Ureter (tissue), 1 donor: ENCODE measurements at places on chromosomes 12 and 14. TPM values are rescaled to one million over a fixed set of nuclear protein-coding genes. Genes with fewer than 3 reads are reported as not detected.

- no peak for DNase-seq
Measured at GRCh38 chr14:106417224-106418049, 891.1 kb downstream of the TMEM121 start.

- no peak for DNase-seq
Measured at GRCh38 chr14:88791252-88791621, 1.5 kb downstream of the EML5 start.

DNA sequence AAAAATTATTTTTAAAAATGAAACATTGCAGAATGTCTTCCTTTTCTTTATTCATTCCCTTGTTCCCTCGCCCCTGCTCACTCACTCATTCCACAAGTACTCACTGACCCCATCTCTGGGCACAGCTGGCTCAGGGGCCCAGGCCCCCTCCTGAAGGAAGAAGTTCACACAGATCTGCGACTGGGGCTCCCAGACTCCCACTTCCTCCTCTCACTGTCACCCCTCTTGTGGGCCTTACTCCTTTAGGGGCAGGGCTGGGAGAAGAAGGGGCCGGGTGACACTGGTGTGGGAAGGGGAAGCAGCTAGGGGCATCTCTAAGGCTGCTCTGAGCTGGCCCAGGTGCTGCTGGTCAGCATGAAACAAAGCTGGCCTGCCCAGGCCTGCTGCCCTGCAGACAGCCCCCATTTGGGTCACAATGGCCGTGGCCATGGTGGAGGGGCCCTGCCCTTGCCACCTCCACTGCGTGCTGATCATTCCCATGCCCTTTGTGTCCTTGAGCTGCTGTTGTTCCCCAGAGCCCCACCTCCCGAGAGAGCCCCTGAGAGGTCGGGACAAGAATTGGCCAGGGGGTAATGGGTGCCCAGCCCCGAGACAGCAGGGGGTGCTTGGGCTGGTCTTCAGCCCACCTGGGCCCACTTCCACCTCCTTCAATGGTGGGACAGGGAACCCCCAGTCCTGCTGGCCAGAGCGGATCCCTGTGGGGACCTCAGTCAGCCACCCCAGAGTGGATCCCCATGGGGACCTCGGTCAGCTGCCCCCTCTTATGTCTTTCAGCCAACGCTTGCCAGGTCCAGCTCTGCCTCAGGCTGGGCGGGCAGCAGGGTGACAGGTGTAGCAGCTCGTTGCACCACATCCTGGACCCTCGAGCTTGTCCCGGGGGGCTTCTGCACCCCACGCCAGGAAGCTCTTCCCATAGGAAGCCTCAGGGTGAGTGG lies 212.4 kb upstream of the C14orf180 start:
- DNase-seq: no peak

GRCh38 chr14:22657861-22658260 lies 13.7 kb upstream of the OR6J1 start:
- no peak for DNase-seq

- no peak for DNase-seq
Measured at GRCh38 chr12:71760471-71760870, 5.8 kb downstream of the RAB21 start.

DNA sequence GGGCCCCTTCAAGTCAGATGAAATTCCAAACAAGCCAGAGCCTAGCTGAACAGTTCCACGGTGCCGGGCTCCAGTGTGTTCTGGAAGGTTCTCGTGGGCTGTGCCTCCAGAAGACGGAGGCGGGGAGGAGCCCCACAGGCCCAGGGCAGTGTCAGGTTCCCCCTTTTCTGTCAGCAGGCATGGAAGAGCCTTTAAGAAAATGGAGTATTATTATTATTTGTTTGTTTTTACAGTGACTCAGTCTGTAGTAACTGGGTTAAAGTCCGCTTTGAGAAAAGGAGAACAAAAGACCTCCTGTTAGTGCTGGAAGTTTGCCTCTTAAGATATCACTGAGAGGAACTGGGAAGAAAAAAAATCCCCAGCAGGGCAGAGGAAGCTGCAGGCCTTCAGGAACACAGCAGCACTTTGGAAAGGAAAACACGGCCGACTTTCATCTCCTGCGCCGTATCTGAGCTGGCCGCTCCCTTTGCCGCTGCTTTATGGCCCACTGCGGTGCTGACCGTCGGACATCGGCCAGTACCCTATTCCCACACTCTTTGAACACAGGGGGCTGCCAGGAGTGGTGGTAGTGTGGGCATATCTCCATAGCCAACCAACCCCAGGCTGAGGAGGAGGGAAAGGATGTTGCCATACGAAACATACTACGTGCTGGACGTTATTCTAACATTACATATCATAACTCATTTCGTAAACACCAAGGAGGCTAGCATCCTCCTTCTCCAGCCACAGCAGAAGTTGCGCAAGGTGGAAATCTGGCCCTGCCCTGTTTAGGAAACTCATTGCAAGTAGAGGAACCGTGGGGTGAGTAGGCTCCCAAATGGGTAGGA lies 194.0 kb downstream of the ZFP36L1 start:
- DNase-seq: peak; percentile 81

DNA sequence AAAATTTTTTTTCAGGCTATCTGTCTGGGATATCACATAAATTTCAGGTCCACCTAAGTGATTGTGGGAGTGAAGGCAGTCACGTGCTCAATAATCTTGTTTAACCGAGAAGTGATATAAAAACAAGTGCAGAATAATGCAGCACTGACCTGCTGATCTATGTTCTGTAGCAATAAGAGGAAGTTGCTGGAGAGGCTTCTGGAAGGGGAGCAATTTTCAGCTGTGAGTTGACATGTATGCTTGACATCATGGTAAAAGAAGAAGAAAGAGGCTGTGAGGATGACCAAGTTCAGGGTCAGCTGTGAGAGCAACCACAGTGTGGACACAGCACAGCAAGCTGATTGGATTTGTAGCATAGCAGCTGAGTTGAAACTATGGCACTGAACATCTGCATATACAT lies 172.0 kb upstream of the PELI2 start:
- no peak for DNase-seq

DNA sequence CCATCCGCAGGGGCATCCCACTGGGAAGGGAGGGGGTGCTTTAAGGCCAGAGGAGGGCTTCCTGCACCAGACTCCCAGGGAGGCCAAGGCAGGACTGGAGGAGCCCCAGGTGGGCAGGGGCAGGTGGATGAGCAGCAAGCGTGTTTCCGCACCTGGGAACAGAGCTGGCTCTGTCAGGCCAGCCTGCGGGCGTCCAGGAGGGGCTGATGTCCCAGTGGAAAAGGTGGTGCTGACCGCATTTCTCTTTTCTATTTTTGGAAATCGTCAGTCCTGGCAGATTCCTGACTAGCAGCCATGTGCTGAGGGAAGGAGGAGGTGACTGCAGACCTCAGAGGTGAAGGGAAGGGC lies 27.2 kb downstream of the CHGA start:
- no peak for DNase-seq

- DNase-seq: peak; percentile 69
Measured at GRCh38 chr12:50110762-50111351, 1.2 kb upstream of the COX14 start.

GRCh38 chr12:115577401-115577800 lies 700.1 kb downstream of the MED13L start:
- no peak for DNase-seq

DNA sequence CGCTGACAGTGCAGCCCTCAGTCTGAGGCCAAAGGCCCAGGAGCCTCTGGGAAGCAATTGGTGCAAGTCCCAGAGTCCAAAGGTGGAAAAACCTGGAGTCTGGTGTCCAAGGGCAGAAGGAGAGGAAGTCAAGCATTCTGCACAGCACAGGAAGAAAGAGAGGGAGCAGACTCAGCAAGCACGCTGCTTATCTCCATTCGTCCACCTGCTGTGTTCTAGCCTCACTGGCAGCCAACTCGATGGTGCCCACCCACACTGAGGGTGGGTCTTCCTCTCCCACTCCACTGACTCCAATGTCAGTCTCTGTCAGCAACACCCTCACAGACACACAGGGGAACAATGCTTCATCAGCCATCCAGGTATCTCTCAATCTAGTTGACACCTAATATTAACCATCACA lies 38.8 kb downstream of the HELB start:
- no peak for DNase-seq

DNA sequence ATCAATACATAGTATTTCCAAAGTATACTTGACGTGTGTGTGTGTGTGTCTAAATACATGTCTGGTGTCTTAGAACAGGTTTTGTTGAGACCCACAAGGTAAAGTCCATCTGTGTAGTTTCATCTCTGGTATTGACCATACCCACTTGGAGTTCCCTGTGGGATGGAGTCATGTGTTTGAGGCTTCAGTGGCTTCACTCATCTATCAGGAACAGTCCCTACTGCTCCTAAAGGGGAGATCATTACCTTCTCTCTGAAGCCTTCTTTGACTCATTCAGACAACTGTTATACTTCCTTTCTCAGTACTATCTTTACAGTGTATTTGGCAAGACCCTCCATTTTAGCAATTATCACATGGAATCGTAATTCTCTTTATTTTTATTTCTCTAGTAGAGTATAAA lies 14.2 kb downstream of the RAB21 start:
- DNase-seq: no peak

- DNase-seq: no peak
Measured at GRCh38 chr12:77629141-77629540, 201.6 kb upstream of the NAV3 start.

DNA sequence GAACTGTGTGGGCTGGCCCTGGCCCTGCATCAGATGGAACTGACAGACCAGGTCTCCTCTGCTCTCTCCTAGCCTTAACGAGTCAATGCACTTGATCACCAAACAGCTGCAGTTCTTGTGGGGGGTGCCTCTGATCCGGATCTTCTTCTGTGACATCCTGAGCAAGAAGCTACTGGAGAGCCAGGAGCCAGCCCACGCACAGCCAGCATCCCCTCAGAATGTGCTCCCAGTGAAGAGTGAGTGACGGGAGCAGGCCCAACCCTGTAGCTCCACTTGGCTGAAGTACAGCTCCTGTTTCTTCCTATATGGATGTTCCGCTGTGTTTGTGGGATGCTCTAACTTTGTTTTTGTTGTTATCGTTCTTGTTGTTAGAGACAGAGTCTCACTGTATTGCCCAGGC lies 23.9 kb downstream of the UBE3B start:
- DNase-seq: no peak

DNA sequence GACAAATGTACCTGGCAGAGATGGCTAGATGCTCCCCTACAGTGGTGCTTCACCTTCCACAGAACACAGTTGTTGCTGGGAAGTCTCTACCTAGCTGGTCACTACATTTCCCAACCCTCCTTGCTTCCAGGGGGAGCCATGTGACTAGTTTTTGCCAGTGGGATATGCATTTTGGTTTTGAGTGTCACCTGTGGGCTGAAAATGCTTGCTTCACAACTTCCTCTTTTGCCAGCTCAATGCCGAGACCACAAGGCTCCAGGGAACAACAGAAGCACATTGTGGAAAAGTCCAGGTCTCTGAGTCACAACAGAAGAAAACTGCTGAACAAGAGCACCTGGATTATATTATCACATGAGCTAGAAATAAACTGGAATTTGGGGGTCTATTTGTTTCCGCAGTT lies 48.5 kb upstream of the ARHGAP5 start:
- no peak for DNase-seq

DNA sequence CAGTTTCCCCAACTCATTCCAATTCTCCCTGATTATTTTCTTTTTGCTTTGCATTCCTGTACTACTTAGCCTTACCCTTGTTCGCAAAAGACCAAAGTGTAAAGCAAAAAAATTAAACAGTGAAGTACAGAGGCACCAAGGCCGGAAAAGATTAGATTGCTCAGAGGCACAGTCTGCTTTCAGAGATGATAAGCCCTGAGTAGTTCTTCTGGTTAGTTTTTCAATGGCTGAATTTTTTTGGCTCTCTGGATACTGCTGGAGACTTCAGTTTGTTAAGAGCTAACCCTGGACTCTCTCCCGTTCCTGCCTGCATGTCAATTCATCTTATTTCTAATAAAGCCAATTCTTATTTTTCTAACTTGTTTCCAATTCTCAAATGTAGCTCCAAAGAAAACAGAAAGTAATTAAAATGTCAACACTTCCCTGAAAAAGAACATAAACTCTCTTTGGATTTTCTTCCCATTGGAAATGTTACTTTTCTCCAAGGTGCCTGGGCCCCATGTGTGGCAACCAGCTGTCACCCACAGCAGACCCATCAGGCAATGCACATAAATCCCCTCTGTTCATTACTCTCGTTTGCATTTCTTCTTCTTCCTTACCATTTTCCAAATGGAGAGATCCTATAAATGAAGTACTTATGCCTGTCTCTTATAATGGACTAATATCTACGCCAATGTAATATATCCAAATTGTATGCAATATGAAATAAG lies 142.8 kb downstream of the BTG1 start:
- no peak for DNase-seq

DNA sequence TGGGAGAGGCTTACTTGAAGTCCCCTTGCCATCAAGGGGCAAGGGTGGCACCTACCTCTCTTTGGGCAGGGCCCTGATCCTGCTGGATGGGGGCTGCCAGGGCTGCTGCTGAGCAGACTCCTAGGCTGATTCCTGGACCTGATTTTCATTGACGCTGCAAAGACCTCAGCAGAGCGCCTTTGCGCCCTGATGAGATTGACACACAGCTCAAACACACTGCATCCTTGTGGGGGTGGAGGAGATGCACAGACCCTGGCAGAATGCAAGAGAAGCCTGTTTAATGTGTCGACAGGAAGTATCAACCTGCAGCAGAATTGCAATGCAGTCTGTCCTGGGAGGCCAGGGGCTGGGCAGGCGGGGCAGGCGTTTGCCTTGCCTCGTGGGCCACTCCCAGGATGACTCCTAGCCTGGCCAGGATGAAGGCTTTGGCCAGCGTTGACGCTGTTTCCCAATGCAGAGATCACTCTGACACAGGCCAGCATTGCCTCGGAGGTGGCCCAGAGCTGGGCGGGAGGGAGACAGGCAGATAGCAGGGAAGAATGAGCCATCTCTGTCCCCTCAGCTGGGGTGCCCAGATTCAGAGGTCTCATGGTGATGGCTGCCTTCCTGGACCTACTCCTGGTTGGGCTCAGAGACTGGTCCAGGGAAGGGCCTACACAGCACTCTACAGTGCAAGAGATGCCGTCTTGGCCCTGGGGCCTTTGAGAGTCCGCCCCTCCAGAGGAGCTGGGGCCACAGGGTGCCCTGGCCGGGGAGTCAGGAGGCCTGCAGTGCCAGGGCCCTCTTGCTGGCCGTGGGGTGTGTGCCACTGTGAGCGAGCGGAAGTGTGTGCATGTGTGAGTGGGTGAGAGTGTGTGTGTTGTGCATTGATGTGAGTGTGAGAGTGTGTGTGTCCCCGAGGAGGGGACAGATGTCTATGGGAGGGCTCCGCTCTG lies 108.3 kb downstream of the KIF26A start:
- DNase-seq: peak; percentile 35

DNA sequence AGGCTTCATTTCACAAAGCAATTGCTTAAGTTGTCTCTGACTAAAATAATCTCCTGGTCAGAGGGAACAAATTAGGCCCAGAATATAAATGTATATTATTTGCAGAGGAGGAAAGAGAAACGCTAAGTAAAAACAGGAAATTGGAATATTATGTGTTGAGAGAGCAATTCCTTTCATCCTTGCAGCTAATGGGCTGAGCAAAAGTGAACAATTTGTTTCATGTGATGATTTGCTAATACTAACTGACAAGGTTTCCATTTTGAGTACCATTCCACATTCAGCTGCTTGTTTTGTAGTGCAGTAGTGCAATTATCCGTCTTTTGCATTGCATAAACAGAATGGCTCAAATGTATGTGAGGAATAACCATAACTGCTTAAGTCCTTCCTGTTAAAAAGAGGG lies 103.2 kb downstream of the TPH2 start:
- no peak for DNase-seq

The MYF6 gene
- not detected for total RNA-seq

The MIP gene
- not detected for total RNA-seq

The IAPP gene
- total RNA-seq: not detected

The FOXA1 gene
- total RNA-seq: 126 TPM

The ABCC9 gene
- total RNA-seq: 22.1 TPM

The TAS2R7 gene
- not detected for total RNA-seq

The HCAR2 gene
- total RNA-seq: 10.4 TPM

The CIROP gene
- not detected for total RNA-seq

The SYT1 gene
- total RNA-seq: 12.3 TPM

The LHX5 gene
- not detected for total RNA-seq

The P2RX7 gene
- 1.8 TPM for total RNA-seq
